ENCODE measurements at places on chromosomes 6 and 20. TPM values are rescaled to one million over a fixed set of nuclear protein-coding genes. Genes with fewer than 3 reads are reported as not detected.

Gene HLA-G
- total RNA-seq = 0.35 TPM

Gene ATP9A
- 2.7 TPM for total RNA-seq

Gene UNC5CL
- 1.8 TPM for total RNA-seq

Gene SEL1L2
- total RNA-seq = not detected

Gene MAFB
- not detected for total RNA-seq

Gene EDN1
- total RNA-seq = not detected

Gene SLC2A10
- not detected for total RNA-seq

Gene GPX5
- not detected for total RNA-seq

Gene STMND1
- total RNA-seq = not detected

Gene BHLHE23
- total RNA-seq = not detected

Gene SLC16A10
- 6.2 TPM for total RNA-seq

Gene ESR1
- total RNA-seq = 0.48 TPM

Gene RSPO4
- not detected for total RNA-seq

Gene MLN
- not detected for total RNA-seq

Gene GZF1
- total RNA-seq = 8.9 TPM

DNA sequence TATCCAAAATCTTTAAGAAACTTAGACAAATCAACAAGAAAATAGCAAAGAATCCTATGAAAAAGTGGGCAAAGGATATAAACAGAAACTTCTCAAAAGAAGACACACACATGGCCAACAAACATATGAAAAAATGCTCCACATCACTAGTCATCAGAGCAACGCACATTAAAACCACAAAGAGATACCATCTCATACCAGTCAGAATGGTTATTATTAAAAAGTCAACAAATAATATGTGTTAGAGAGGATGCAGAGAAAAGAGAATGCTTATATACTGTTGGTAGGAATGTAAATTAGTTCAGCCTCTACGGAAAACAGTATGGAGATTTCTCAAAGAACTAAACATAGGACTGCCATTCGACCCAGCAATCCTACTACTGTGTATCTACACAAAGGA is 212.0 kb upstream of the DTNBP1 start:
- no peak for DNase-seq

- DNase-seq = no peak
Measured at GRCh38 chr20:58646703-58647102, 4.4 kb upstream of the STX16 start.

- DNase-seq = no peak
Measured at GRCh38 chr20:58307270-58307669, 2.2 kb upstream of the RAB22A start.

- DNase-seq = no peak
Measured at GRCh38 chr6:117165911-117166499, 99.4 kb upstream of the VGLL2 start.

- peak; percentile 63 for DNase-seq
Measured at GRCh38 chr6:134437376-134437775, 119.5 kb upstream of the SGK1 start.

DNA sequence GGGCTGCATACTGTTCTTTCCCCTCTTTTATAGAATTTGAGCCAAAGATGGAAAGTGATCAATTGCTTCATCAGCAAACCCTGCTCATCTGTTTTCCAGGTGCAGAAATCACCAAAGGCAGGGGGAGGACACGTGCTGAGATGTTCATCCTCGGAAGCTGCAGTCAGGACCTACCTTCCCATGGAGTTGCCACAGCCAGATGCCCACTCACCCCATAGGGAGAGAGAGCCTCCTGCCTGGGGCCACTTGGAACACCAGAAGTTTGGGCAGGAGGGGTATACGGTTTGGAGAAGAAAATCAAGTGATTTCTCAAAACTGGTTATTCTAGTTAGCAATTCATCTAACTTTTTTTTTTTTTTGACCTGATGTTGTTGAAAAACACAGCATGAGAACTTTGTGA is 5.3 kb upstream of the CST7 start:
- no peak for DNase-seq

DNA sequence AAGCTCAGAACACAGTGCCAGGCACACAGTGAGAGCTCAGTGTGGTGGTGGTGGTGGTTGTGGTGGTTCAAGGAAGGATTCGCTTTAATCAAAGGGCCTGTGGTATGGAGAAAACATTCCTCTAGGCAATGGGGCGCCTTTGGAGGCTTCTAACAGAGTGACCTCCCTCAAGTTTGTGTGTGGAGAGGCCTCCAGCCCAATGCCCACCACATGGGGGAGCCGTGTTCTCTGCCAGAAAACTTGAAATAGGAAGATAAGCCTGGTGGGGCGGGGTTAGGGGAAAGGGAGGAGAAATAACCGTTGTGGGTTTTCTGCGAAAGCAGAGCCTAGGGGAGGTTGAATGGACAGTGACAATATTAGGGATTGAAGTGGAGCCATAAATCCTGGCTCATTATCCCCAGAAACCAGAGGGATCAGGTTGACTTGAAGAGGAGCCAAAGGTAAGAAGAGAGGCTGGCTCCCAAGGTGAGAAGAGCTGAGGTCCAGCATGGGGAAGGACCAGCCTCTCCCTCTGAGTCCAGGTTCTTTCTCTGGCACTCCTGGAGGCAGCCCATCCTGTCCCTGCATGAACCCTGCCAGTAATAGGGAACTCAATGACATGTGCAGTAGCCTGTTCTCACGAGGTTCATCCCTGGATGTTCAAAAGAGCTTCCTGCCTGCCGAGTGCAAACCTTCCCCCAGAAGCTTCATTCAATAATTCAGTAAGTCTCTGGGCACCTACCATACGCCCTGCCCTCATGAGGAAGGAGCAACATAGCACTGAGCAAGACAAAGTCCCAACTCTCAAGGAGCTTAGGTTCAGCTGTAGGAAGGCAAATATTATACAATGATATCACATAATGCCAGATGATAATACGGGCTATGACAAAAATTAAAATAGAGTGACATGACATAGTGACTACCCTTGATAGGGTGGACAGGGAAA is 51.4 kb downstream of the TGM2 start:
- peak; percentile 43 for DNase-seq

DNA sequence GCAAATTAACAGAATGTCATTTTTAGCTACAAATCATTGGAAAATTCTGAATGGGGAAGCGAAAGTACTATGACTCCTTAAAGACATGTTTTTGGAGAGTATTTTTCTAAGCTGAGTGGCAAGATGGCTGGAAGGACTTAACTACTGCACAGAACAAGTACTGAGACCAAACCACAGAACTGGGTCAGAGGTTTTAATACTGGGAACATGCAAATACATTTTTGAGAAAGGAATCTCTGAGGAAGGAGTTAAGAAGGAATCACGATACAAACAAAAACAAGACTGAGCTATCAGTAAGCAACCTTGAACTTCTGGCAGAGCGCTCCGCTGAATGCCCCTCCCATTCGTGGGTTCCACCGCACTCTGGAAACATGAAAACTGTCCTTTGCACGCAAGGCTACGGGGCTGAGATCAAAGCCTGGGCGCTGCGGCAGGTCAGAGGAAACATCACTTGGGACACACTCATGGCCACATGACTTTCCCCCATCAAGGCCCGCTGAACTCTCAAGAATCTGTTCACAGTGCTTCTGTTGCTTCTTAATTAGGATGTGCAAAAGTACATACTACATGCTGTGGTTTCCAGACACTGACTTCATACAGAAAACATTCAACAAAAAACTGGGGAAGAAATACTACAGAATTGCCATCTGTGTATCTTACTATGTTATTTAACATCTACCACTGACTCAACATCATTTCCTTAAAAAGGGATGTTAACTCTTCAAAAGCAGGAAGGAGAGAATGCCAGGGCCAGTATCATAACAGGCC is 27.8 kb downstream of the SLC23A2 start:
- DNase-seq = peak; percentile 65

DNA sequence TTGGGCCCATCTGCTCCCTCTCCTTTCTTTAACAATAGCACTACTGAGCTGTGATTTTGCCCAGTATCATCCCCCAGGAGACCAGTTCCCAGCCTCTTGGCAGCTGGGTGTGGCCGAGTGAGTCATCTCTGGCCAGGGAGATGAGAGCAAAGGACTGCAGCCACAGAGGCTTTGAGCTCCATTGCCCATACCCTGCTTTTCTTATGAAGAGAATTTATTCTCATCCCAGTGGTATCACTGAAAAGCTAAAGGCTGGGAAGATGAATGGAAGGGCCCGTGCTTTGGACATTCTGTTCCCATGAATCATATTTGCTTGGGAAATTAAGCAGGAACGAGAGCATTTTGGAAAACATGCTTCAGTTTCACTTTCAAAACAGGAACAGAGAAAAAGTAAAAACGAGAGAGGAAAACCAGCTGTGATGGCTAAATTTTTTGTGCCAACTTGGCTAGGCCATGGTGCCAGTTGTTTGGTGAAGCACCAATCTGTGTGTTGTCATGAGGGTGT is 14.9 kb downstream of the CST3 start:
- DNase-seq = no peak

DNA sequence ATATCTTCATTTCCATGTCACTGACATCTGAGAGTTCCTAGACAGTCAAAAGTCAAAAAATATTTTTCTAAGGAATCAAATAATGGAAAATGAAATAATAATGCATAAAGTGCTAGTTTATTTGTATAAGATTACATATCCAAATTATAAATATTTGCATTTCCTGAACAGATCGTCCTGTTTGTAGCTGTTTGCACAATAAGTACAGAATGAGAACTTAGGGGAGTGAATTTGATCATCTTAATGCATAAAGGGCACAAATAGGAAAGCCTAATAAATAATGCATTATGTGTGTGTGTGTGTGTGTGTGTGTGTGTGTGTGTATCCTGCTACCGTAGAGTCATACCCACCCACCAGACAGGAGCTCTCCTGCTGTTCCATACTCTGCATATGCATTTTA is 521.0 kb upstream of the EPHA7 start:
- no peak for DNase-seq

DNA sequence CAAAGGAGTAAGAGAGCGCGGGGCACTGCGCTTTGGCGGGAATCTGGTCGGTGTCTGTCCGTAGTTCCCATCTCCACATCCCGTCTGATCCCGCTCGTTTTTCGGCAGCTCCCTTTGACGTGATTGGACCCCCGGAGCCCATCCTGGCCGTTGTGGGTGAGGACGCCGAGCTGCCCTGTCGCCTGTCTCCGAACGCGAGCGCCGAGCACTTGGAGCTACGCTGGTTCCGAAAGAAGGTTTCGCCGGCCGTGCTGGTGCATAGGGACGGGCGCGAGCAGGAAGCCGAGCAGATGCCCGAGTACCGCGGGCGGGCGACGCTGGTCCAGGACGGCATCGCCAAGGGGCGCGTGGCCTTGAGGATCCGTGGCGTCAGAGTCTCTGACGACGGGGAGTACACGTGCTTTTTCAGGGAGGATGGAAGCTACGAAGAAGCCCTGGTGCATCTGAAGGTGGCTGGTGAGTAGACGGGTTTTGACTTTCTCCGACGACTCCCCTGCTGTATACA is 1.4 kb downstream of the BTN1A1 start:
- peak; percentile 59 for DNase-seq

DNA sequence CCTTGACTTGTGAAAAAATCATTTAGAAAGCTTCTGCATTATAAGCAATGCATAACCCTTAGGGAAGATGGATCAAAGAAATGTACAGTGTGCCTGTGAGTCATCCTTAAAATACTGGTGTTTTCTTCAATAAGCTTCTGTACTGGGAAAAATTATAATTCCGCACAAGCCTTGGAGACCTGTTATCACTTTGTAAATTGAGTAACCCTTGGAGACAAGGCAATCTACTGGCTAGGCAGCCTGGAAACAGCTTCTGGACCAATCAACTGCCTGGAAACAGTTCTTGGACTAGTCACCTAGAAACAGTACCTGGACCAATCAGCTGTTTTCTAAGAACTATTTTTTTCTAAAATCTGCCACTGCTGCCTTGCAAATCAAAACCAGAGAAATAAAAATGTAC is 25.8 kb upstream of the RNGTT start:
- no peak for DNase-seq

- no peak for DNase-seq
Measured at GRCh38 chr20:46709459-46710152, at the start of gene SLC2A10. SLC2A10 (plus strand) TSS chr20:46709649; CDS start chr20:46709737, 88 bp downstream.

- no peak for DNase-seq
Measured at GRCh38 chr6:139422105-139423036, 47.9 kb upstream of the CITED2 start.

GRCh38 chr6:22271081-22271480 is 25.8 kb downstream of the PRL start:
- DNase-seq = no peak

DNA sequence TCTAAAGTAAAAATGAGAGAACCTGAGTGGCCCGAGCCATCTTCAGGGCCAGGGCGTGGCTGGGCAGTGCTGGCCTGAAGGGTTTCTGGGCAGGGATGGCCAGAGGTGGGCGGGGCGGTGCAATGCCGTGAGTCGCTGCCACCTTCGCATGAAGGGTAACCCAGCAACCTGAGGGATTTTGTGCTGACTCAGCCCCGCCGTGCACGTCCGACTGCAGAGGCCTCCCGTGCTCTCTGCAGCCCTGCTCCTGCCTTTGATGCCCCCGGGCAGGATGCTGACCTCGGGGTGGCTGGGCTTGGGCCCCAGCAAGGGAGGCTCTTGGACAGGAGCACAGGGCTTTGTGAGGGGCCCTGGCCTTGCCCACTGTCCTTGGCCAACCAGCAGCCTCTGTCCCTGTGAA is 81.7 kb upstream of the GATA5 start:
- DNase-seq = no peak

- DNase-seq = no peak
Measured at GRCh38 chr20:51831866-51832265, 29.5 kb upstream of the SALL4 start.

GRCh38 chr6:168226902-168227318 is 92.7 kb downstream of the DACT2 start:
- no peak for DNase-seq

- DNase-seq = no peak
Measured at GRCh38 chr6:157049133-157049532, 272.0 kb downstream of the ARID1B start.

GRCh38 chr6:15246666-15247499 is 1.0 kb downstream of the JARID2 start:
- peak; percentile 55 for DNase-seq

DNA sequence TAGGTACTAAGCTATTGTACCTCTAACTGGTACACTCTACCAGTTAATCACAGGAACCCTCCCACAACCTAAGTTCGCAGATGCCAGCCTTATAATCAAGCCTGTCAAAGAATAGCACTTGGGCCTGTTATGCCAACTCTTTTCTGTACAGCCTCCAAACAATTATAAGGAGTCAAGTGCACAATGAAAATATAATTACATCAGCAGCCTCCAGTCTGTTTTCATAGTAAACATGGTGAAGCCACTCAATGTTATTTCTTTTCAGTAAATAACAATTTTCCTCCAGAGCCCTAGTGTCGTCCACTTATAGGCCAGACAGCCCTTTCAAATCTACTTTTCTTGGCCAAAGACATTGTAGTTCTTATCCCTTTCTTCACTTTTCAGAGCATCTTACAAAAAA is 82.7 kb upstream of the CARMIL1 start:
- no peak for DNase-seq

Data from activated CD4-positive, alpha-beta T cell treated with anti-CD3 and anti-CD28 coated beads for 36 hours (primary cell).